ENCODE measurements at places on chromosomes 2 and 18.
A peak's percentile ranks its signal among the peaks of the same experiment; 100 is the strongest.

GRCh38 chr18:6374340-6374739 is 40.4 kb downstream of the L3MBTL4 start:
- DNase-seq = no peak

DNA sequence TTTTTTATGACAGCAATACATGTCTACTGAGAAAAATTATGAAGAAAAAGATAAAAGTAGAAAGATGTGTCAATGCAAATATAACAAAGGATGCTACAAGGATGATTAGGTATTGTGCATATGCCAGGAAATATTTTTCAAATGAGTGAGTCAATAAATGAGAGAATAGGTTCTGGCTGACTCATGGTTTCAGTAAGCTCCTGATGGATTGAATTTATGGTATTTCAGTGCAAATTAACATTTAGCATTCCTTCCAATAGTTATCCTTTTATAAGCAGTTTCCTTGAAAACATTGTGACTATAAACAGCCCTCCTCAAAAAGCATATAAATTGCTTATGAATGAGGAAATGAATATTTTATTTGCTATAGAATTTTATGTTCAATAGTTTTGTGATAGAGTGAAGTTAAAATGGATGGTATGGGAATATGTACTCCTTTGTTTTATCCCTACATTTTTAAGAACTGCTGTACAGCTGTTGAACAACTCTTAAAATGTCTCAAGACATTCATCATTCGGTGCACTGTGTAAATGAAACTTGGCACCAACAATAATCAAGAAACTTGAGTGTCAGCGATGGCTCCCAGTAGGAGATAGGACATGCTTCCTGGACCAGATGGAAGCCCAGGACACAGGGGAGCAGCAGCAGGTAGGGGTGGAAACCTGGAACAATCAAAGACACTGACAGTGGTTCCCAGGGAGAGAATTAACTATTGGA is 144.7 kb downstream of the PMAIP1 start:
- no peak for DNase-seq

- DNase-seq = peak; percentile 56
Measured at GRCh38 chr2:39119732-39120520, 925 bp downstream of the SOS1 start.

GRCh38 chr18:26425148-26425531 is 123.2 kb downstream of the KCTD1 start:
- DNase-seq = no peak

DNA sequence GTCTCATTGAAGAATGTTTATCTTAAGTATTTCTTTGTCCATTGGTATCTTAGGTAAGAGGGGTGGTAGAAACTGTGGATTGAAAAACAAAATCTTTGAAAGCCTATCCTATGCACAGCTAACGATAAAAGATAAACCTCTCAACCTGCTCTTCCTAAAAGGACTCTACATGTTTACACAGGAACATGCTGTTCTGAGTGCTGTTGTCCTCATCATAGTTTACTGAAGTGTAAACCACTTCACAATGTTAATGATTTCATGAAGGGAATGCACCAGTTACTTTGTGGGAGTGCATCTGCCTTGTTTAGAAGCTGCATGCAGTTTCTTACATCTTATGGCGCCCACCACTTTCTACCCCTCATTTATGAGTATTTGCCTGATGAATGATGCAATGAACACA is 1.2 kb downstream of the ACMSD start:
- no peak for DNase-seq
